NCI-H2081 (cell line): ENCODE measurements at places on chromosomes 1 and 21.

- no peak for DNase-seq
Measured at GRCh38 chr1:18989896-18990295, 33.4 kb upstream of the IFFO2 start.

GRCh38 chr1:47644212-47644573 is 206.3 kb downstream of the FOXD2 start:
- no peak for DNase-seq

DNA sequence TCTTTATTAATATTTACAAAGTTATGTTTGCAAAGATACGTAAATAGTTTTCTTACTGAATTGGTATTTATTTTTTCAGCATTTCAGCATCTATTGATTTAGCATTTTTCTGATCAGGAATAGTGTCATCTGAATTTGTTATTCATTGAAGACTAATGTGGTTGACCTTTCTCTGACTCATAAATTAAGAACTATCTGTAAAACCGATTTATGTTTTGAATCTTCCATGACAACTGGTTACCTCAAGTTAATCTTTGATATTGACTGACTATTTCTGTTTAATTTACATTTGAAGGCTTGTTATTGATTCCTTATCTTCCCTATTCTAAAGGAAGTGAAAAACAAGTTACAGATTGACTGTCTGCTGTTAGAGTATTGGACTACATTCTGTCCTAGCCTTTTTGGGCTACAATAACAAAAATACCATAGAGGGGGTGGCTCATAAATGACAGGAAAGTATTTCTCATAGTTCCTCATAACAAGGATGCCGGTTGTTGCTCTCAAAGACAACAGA is 1131.4 kb downstream of the PLA2G4A start:
- DNase-seq: no peak

- peak; percentile 80 for DNase-seq
Measured at GRCh38 chr1:185170291-185170848, 13.4 kb downstream of the SWT1 start.

GRCh38 chr1:211967704-211968103 is 67.7 kb downstream of the INTS7 start:
- DNase-seq: no peak

- no peak for DNase-seq
Measured at GRCh38 chr1:114756949-114757454, 782 bp downstream of the CSDE1 start.

GRCh38 chr1:78388275-78388674 is 102.5 kb upstream of the PTGFR start:
- no peak for DNase-seq

DNA sequence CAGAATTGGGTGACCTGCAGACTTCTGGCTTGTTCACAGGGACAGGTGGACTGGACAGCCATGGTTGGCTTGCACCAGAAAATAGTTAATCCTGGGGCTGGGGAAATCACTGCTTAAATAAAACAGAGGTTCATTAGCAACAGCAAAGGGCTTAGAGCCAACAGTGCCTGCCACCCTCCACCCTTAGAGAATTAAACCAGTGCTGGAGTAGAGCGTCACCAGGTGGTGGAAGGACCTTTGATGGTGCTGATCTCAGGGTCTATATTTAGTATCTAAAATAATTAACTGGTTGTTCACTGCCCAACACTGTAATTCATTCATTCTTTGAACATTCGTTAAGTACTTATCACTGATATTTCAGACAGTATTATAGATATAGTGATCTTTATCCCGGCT is 34.7 kb upstream of the PDE9A start:
- peak; percentile 45 for DNase-seq

DNA sequence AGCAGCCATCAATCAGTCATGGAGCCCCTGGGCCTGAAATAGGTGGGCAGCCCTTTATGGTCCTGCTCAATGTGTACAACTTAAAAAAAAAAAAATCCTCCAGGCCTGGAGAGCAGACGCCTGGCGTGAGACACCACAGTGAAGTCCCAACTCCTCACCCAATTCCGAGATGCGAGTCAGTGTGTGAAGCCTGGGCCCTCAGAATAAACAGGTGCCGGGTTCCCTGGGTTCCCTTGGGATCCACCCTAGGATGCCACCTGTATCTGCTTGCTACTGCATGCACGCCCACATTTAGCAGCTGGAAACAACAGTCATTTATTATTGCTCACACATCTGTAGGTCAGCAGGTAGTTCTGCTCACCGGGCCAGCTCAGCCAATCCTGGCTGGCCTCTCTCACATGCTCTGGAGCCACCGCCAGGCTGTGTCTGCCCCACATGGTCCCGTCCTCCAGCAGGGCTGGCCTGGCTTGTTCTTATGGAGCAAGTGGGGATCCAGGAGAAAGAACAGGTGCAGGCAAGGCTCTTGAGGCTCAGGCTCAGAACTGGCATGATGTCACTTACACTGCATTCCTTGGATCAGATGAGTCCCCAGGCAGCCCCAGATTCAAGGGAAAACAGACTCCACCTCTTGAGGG is 172.7 kb downstream of the NPHP4 start:
- no peak for DNase-seq

- DNase-seq: no peak
Measured at GRCh38 chr1:17128361-17128760, 9.1 kb upstream of the PADI2 start.

DNA sequence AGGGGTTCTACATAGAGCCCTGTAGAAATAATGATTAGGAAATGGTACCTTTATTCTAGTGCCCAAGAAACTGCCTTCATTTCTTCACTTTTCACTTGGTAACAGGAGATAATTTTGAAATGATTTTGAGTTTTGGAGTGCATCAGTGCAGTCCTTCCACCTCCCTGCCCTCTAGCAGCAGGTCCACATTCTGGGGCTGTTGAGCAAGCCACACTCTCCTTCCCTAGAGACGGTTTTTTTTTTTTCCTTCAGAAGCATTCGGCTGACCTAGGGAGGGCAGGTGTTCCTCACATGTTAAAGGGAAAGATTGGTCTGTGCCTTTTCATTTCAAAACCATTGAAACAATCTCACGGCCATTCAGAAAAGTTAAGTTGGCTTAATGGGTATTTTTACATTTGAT is 39.8 kb downstream of the SLC37A1 start:
- no peak for DNase-seq

DNA sequence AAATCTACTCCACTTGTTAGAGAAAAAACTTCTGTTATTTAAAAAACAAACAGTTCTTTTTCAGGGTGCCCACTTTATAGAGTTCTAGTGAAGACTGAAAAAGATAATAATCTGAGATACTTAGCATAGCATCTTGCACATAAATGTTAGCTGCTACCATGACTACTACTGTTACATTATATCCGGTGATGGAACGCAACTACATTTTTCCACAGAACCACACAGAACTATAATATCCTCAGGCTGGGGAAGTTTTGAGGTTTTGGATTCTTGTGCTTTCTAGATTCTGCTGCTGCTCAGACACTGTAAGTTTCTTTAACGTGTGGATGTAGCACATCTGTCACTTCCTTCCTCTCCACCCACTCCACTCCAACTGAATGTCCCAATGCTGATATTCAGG is 110.3 kb downstream of the PTPN14 start:
- no peak for DNase-seq

- DNase-seq: no peak
Measured at GRCh38 chr1:92192246-92192645, 25.5 kb upstream of the C1orf146 start.

DNA sequence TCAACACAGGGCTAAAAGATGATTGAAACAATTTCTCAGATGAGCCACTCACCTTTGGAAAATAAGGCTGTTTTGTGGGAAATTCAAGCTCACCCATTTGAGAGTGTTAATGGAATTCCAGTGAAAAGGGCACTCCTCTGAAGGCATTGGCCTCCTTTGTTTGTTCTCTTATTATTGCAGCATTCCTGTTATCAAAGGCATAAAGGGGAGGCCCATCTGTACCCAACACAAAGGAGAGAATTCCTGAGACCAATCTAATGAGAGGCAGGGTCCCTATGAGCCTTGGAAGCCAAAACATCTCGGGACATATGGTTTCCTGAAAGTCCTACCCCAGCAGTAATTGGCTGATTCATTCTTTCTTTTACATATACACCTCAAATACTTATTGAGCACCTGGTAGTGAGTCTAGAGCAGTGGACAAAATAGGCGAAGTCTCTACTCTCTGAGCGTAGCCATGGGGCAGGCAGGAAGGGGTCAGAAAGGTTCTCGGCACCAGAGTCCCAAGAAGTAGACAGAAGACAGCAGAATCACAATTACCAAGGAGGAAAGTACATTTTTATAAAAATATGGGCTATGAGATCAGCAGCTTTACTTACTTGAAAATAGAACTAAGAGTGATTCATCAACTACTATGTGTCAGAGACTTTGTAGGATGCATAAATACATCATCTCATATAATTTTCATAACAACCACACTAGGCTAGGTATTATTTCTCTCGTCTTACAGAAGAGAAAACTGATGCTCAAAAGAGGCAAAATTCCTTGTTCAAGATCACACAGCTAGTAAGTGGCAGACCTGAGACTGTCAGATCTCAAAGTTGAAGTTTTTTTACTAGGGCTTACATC is 218.7 kb downstream of the DAB1 start:
- no peak for DNase-seq

DNA sequence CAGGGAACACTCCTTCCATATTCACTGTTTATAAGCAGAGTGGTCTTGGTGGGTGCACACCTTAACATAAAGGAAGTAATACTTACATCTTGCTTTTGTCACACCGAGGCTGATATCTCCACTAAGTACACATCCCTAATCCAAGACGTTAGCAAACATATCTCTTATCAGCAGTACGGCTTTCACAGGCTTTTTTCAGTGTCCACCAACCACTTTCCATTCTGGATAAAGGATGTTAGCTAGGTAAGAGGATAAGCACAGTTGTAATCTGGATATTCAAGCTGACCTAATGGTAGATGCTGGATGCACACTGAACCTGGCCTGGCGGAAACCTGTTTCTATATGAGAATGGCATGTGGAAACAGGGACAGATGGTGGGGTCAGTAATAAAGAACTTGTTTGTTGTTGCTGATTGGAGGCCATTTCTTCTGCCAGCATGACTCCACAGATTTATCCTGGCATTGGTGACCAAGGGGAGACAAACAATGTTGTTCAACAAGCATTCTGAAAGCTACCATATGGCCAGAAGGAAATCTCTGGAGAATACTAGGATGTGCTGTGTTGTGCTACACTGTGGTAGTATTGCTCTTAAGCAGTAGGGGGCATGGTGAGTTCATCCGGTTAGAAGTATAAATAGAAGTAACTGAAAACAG is 416.4 kb downstream of the PTBP2 start:
- DNase-seq: peak; percentile 77

DNA sequence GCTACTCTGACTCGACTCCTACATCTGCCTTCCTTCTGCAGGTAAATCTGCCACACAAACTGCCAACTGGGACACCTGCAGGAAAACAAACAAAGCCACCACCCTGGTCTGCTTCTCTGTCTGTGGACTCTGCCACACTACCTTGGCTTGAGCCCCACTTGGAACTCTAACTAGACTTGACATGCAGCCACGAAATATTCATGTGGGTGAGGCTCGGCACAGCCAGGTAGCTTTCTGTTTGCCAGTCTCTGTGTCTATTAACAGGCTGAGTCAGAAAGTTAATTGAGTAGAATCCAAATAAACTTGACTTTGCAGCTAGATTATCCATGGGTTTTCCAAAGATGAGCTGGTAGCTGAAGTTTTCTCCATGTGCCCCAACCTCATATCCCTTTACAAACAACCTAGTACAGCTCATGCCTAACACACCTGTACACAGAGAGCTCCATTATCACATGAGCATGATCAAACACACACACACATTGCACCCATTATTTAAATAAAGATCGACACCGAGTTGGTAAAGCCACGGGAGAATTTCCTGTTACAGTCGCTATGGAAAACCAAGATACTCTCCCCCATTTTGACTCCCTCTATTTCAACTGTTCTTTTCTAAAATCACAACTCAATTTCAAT is 808 bp downstream of the C1orf116 start:
- peak; percentile 84 for DNase-seq

DNA sequence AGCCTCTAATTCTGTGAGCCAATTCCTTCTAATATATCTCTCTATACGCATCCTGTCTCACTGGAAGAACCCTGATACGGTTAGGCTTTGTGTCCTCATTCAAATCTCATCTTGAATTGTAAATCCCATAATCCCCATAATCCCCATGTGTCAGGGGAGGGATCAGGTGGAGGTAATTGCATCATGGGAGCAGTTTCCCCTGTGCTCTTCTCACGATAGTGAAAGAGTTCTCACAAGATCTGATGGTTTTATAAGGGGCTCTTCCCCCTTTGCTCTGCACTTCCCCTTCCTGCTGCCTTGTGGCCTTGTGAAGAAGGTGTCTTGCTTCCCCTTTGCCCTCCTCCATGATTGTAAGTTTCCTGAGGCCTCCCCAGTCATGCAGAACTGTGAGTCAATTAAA is 116.1 kb downstream of the MRPS6 start:
- no peak for DNase-seq

GRCh38 chr1:204894031-204894430 is 23.4 kb downstream of the NFASC start:
- no peak for DNase-seq

GRCh38 chr1:230421481-230421880 is 4.7 kb downstream of the PGBD5 start:
- no peak for DNase-seq

- DNase-seq: peak; percentile 75
Measured at GRCh38 chr1:154198756-154199562, 7.1 kb upstream of the TPM3 start.

- DNase-seq: no peak
Measured at GRCh38 chr1:169853341-169853740, 40.4 kb downstream of the SCYL3 start.

DNA sequence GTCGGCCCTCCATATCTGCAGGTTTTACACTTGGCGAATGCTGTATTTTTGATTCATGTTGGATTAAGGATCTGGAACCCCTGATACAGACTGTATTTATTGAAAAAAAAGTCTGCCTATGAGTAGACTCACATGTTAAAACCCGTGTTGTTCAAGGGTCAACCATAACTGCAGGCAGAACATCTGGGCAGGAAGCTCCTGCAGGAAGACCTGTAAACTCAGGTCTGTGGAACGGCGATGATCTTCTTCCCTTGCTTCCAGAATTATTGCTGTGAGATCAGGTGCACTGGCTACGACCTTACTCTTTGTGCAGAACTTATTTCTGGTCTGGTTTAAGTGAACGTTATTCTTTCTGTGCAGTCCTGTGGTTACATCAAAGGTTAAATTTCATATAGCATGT is 96.6 kb downstream of the DISC1 start:
- no peak for DNase-seq

GRCh38 chr1:85387781-85388180 is 77.2 kb downstream of the DDAH1 start:
- DNase-seq: no peak

DNA sequence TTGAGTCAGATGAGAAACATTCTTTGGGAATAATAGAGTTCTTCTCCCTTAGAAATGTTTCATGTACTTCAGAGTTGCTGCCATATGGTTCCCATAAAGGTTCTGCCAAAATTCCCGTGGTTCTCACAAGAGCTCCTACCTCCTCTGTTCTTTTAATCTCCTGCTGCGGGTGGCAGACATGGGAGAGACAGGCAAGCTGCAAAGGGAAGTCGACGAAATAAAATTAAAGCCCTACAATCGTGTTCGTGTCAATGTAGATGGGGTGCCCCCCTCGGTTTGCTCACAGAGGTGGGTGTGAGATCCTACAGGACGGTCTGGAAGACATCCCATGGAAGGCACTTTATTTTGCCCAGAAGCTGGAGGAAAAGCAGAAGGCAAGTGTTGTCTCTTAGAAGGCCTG is 276.0 kb downstream of the RWDD3 start:
- no peak for DNase-seq

- peak; percentile 87 for DNase-seq
Measured at GRCh38 chr1:242178924-242179708, 180.2 kb upstream of the MAP1LC3C start.
